ENCODE measurements at places on chromosomes 4 and X.

DNA sequence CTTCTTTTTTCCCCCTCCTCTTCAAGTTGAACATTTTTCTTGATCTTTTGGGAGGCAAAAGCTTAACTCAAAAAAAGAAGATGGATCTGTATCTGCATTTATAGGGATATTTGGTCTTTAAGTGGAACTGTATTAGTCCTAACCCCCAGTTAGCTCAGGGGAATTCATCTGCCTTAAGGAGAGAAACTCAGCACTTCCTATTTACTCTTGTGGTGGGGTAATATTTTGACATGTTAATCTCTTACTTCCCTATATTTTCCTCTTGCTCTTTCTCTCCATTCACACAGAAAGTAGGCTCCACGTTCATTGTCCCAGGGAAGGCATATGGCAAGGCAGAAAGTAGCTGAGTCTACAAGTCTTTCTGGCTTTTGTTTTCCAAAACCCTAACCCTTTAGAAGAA is 5.3 kb downstream of the LRRC66 start:
- DNase-seq = no peak

DNA sequence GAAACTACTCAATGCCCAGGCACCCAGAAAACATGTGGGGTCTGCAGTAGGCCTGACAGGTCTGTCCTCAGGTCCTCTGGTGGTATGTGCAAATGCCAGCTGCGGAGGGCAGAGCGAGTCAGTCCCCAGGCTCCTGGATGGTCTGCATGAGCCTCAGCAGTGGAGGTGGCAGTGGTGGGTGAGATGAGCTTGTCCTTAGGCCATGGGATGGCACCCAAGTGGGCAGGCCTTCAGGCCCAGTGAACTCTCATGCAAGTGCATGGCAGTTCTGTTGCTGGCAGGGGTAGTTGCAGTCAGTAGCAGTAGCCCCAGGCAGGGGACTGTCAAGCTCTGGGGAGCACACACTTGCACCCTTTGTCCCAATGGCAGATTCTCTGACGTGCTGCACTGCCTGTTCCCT is 106.3 kb upstream of the ANXA10 start:
- no peak for DNase-seq

DNA sequence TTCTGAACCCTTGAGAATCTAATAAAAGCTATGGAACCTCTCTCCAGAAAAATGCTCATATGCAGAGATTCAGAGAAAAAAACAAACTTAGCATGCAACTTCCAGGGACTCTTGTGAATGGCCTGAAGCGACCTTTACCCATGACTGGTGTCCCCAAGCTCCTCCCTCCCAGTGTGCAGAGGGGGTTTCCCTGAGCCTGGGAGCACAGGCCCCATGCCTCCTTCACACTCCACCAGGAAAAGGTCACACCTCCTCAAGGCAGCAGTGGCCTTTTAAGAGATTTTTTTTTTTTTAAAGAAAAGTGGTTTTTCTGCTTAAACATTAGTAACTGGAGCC is 13.3 kb upstream of the UBA6 start:
- DNase-seq = no peak

DNA sequence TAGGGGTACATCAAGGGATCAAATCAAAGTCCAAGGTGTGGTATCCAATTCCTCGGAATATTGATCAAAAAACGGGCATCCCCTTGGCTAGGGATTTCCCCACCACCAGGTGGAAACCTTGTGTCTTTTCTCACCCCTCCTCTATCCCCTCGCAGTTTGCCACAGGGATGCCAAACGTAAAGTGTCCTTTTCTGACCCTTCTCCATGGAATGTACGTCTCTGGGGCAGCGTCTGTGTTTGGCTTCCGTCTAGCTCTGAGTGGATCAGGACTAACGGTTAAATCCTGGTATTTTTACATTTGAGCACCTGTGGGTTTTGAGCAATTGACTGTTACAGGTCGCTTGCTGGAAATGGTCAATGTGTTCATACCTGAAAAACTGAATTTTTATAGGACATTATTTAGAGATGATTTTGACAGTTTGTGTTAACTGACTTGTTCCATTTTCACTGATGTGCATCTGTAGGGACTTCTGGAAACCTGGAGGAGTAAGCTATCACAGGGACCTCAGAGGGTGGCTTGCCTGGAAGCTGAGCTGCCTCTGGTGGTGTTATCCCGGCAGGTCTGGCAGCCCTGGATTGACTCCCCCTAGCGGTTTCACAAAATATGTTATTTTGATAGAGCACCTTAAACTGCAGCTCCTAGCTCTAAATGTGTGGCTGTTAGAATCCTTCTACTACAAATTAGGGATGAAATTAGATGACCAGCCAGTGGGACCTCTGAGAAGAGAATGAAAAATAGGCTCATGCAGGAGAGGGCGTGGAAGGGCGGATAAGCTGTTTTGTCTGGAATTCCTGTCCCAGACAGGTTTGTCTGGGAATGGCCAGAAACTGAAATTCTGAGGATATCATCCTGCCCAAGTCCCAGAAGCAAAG is 8.8 kb upstream of the MGST2 start:
- DNase-seq = peak; percentile 76
